ENCODE measurements at places on chromosomes 13 and 19.

DNA sequence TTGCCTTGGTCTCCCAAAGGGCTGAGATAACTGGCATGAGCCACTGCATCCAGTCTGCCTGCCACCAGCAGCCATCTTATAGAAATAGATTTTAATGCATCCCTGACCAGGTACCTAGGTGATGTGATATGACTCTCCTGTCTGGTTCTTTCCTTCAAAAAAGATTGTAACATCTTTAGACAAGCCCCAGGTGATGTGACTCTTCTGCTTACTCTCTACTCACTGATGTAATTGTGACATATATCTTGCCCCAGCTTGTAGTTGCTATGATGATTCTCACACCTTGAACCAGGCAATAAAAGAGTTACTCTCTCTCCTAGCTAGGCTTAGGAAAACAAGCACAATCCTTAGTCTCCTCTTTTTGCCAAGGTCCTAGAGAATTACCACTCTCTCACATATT is 30.6 kb upstream of the ZNF681 start:
- DNase-seq = no peak

DNA sequence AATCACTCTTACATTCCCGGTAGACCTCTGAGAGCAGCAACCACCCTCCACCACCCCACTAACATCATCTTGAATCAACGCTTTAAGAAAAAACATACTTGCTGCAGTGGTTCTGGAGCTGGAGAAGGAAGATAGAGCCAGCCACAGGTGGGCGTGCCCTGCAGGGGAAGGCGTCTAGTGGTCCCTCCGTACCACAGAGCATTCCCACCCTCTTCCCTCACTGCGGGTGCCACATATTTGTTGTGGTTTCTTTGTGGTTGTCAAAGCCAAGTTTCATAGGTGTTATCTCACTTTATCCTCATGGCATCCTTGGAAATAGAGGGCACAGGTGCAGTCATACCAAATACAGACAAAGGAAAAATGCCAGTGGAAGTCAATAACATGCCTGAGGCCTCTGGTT is 22.2 kb downstream of the COL4A2 start:
- DNase-seq = no peak

DNA sequence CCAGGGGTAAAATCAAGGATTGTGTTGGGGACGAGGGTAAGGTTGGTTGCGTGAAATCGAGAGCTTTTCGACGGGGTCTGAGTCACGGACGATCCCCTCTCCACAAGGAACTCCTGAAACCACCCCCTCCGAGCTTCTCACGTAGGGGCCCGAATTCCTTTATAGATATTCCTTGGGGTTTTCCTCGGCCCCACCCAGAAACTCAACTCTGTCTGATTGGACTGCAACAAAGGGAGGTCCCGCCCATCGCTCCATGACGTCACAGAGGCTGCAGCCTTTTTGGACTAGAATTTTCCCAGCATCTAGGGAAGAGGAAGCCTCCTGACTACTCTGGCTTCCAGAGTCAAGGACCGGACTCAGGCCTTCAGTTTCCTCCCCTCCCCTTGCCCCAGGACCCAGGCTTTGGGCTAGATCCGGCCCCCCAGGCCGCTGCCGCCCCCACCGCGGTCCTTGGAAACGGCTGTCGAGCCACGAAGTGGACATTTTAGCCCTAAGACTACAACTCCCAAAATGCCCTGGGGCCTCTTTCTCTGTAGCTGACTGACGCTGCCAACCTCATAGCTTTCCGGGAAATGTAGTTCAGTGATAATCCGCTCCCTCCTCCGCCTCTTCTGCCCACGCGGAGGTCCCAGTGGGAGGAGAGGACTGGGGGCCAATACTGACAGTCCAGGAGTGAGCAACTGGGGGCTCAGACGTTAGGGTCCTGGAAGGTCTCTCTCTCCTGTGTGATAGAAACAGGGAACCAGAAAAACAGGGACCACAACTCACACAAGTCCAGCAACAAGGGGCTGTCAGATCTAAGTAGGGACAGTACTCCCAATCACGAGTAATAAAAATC is at the start of gene IZUMO1:
Gene IZUMO1 (minus strand): TSS at position 172 of the 838 bp plus-strand sequence. CDS start 1,050 bp downstream, outside the sequence.
- peak; percentile 73 for DNase-seq

DNA sequence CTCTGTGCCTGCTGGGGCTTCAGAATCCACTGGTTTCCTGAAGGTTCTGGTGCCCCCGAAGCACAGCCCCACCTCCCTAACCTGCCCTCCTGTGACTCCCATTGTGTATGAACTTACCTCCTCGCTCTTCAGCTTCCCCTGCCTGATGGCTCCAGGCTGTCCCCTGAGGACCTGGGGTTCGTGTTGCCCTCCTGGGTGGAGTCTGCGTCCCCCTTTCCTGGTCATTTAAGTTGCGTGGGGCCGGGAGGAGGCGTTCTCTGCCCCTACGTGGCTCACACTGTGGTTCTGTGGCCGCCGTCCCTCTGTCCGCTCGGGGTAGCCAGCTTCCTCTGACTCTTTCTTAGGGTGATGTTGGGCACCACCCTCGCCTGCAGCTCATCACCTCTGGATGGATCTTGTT is 13.9 kb downstream of the TFDP1 start:
- DNase-seq = no peak

DNA sequence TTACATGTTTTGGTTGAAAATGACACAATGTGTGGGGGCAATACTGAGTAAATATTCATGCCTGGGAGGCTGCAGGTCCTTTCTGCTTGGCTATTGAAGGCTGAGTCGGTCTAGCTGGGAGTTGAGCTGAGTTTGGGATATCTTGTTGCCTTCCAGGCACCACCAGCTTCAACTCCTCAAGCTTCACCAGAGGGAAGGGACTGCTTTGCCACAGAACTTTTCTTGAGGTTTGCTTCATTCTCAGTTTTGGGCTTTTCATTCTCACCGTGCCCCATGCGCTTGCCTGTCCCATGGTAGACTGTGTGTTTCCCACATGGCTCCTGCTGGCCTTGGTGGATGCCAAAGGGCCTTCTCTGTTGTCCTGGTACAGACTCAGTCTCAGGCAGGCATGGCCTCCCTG is 198.2 kb upstream of the SOX1 start:
- no peak for DNase-seq

DNA sequence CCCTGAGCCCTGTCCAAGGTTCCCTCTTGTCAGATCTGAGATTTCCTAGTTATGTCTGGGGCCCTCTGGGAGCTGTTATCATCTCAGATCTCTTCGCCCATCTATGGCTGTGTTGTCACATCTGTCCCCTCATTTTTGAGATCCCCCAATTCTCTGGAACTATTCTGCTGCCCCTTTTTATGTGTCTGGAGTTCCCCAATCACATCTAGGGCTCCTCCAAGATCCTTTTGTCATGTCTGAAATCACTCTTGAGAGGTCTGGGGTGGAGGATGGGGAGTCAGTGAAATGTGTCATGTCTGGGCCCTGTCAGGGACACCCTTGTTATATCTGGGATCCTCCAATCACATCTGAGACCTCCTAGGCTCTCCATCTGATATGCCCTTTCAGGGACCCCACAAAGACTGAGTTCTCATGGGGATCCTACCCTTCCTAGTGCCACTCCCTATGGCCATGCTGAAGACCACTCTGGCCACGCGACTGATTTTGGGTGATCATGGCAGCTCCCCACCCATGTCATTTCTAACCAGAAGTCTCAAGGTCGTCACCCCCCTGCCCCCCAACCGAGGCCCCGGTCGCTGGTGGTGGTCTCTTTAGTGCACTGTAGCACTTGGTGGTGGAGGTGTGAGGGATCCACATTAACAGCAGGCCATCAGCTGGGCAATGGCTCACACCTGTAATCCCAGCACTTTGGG is 3.8 kb upstream of the MYBPC2 start:
- no peak for DNase-seq

DNA sequence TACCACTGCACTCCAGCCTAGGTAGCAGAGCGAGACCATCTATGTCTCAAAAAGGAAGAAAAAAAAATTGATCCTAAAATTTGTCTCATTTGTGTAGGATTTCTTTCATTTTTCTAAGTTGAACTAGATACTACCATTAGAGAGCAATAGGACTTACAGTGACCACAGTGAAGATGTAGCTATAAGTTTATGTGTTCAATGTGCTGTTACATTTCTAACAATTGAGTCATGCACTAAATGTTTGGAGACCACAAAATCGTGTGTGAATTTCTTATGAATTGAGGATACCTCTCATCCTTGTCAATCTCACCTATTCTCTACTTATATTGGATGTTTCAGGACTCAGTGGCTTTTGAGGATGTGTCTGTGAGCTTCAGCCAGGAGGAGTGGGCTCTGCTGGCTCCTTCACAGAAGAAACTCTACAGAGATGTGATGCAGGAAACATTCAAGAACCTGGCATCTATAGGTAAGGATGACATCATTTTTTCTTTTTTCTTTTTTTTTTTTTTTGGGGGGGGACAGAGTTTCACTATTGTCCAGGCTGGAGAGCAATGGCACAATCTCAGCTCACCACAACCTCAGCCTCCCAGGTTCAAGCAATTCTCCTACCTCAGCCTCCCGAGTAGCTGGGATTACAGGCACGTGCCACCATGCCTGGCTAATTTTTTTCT is 12.8 kb downstream of the ZNF791 start:
- DNase-seq = no peak

DNA sequence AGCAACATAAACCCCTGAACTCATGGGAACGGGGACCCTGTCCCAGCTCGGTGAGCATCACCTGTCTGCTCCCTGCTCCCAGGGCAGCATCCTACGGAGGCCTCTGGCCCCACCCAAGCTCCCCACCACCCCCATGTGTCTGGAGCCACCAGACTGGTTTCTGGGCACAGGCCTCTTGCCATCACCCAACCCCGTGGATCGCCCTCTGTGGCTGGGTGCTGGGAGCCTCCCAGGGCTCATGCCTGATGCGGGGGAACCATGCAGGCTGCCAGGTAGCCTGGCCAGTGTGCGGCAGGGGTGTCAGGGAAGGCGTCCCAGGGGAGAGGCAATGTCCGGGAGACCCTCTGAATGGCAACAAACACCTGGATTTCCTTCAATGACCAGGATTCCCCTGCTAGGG is 2.7 kb downstream of the MICOS13 start:
- DNase-seq = no peak

DNA sequence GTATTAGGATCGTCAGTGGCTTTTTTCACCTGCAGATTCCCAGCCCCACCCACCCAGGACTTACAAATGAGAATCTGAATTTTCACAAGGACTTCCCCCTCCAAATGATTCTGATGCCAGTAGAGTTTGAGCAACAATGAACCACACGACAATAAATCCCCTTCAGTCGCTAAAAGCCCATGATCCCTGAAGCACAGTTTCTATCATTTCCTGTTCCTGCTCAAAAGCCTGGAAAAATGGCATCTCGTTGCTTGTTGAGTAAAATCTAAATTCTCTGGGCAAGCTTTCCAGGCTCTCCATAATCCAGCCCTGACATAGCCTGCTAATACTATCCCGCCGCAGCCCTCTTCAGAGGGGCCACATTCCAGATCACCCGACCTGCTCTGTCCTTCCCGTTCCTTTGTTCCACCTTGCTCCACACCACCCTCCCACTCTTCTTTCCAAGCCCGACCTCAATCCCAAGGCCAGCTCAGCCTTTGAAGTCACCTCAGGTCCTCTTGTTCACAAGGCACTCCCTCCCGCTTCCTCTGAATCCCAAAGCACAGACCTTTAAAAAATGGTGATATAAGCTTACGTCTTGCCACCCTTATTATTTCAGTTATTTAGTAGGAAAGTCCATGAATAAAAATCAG is 67.9 kb downstream of the NUFIP1 start:
- DNase-seq = no peak

- no peak for DNase-seq
Measured at GRCh38 chr13:27924529-27925141, 4.8 kb downstream of the PDX1 start.

GRCh38 chr13:30164146-30164545 is 143.2 kb downstream of the KATNAL1 start:
- no peak for DNase-seq

DNA sequence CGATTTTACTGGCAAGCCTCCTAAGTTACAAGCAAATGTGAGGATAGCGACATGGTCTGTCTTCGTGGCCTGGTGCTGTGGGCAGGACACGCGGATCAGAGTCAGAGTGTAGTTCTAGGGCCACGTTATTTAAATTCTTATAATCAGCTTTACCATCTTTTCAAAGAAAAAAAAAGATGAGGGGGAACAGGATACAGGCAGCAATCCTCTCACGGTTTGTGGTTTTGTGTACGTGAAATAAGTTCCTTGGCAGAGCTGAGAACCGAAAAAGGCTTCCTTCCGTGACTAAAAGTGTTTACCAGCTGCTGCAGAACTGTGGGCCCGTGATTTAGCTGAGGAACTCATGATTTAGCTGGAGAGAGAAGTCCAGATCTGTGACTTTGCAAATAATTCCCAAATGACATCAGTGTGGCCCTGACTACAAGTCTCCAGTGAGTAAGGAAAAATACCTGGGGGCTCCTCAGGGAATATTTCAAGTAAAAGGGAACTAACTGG is 27.2 kb downstream of the RCBTB2 start:
- DNase-seq = no peak

DNA sequence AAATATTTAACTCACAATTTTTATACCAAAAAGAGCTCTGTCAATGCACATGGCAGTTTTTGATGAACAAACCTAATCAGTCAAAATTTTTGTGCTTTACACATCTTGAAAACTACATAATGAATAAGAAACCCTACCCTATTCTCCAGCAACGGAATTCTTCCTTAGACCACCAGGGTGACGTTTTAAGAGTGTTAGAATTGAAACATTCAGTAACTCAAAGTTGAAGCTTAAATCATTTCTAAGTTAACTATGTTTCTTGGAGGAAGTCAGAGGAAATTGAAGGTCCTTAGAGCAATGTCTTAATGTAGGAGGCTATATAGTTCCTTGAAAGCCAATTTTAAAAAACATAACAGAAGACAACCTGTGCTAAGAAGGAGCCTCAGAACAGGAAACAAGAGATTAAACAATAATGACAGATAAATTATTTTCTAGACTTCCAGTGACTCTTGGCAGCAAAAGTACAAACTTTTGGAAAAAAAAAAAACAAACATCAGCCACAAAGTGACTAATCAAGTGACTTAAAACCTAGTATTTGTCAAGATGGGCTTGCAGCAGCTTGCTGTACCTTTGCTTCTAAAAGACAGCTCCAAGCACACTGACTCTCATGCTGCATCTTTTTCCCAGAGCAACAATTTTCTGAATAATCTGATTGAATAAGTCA is 6.2 kb downstream of the SPRY2 start:
- DNase-seq = no peak

DNA sequence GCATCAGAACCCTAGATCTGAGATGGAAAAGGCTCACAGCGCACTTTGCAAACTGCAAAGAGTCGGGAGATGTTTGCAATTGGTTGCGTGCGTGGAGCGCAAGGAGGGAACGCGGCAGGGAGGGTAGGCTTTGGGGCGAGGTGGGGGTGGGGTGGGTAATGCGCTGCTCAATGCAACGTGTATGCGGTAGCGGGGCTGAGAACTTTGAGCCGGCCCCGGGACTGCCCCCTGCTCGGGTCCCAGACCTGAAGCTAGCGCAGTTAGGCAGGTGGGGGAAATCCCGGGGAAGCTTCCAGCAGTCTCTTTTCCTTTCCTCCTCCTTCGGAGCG is 971 bp downstream of the FOSB start:
- no peak for DNase-seq

GRCh38 chr13:112444416-112445399 is 68.6 kb downstream of the SPACA7 start:
- no peak for DNase-seq

GRCh38 chr13:52405767-52406494 is at the start of gene THSD1:
THSD1 (minus strand) TSS chr13:52406172; CDS start chr13:52402600, 3,572 bp downstream.
- DNase-seq = peak; percentile 18

Measured in fibroblast of the conjunctiva (primary cell).